ENCODE measurements at places on chromosomes 11 and 22. TPM values are rescaled to one million over a fixed set of nuclear protein-coding genes. Genes with fewer than 3 reads are reported as not detected.

The MS4A3 gene
- not detected for polyA plus RNA-seq

GRCh38 chr11:24373516-24373915 lies 123.3 kb upstream of the LUZP2 start:
- no peak for DNase-seq

GRCh38 chr11:114525682-114526081 lies 34.0 kb downstream of the NXPE1 start:
- DNase-seq = no peak

The TRPC6 gene
- not detected for polyA plus RNA-seq

The GTSE1 gene
- 32.6 TPM for polyA plus RNA-seq

DNA sequence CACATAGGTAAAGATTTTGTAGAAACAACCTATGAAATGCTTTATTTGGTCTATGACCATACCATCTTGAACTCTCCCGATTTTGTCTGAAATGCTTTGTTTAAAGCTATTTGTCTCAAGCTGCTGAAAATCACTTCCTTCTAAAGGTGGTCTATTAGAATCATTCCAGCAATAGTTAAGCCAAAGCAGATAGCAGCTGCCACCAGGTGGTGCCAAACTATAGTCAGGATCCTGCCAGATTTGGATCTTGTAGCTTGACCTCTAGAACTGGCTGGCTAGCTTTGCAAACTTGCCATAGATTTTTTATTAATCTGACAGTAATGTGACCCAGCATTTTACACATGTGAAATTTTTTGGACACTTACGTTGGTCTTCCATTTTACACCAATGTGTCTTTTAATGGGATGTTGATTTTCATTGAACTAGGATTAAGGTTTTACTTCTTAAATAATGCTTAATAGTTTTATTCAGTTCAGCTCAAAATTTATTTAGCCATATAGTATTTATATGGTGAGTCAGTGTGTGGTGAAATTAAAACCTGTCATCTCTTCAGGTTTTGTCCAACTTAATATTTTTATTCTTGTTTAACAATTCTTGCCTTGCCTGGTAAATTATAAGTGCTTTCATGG lies 19.7 kb downstream of the CTR9 start:
- DNase-seq = peak; percentile 80

DNA sequence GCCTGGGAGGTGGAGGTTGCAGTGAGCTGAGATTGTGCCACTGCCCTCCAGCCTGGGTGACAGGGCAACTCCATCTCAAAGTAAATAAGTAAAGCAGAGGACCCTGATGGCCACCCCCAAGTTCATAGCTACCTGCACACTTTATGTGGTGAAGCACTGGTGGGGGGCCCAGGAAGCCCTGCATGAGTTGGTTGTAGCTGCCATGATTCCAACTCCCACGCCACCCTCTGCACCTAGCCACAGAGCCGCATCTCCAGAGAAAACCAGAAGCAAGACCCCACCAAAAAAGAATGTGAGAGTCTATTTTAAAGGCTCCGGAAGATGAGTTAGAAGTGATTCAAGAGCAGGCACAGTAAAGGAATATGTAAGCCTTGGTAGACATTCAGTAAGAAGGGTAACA lies 20.4 kb upstream of the TMA7B start:
- no peak for DNase-seq

The ENTHD1 gene
- polyA plus RNA-seq = not detected

The KCNK4 gene
- polyA plus RNA-seq = not detected

The IRAG1 gene
- polyA plus RNA-seq = 5.2 TPM

DNA sequence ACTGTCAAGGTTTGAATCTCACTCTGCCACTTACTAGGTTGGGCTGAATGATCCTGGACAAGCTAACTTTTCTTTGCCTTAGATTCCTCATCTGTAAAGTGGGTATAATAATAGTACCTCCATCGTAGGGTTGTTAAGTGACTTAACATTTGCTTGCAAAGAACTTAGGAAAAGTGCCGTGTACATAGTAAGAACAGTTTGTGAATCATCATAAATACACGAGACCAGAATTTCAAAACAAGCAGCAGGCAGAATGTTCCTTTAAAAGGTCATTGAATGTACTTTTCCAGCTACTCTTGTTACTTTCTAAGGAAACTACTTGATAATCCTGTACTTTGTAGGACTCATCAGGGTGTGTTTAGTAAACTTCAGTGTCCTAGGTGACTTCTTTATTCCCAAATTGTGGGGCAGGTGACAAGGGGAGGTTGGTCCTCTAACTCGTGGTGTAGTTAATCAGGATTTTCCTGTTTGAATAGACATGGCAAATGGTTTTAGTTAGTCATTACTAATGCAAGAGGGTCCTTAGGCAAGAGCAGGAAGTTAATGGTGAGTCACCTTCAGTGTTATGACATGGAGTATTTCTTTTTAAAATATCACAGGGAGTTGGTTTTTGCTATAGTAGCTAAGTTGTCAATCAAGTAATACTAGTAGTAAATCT lies 67.9 kb downstream of the YAP1 start:
- DNase-seq = no peak

The MMP8 gene
- not detected for polyA plus RNA-seq

- no peak for DNase-seq
Observed at GRCh38 chr11:130369141-130369691, 54.5 kb upstream of the ZBTB44 start.

DNA sequence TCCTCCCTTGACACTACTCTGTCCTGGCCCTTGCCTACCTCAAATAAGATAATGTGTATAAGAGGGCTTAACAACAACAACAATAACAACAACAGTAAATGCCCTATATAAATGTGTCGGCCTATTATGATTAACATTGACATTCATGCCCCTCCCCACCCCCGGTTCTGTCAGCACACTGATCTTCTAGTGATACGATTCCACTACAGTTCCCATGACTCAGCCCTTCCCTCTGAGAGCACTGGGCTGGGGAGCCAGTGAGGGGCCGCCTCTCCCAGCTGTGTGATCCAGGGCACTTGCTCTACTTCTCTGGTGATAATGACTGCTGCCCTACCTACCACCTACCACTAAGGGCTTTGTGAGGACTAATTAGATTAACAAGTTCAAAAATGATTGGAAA lies 92.2 kb upstream of the PHOX2A start:
- no peak for DNase-seq

- peak; percentile 73 for DNase-seq
Observed at GRCh38 chr11:134686460-134687061, 274.5 kb upstream of the B3GAT1 start.

The MMP10 gene
- polyA plus RNA-seq = not detected

The CYTH4 gene
- polyA plus RNA-seq = not detected

The OR52E8 gene
- polyA plus RNA-seq = not detected

- no peak for DNase-seq
Observed at GRCh38 chr11:74717221-74717969, 13.8 kb downstream of the CHRDL2 start.

GRCh38 chr22:46051646-46052045 lies 74.7 kb upstream of the WNT7B start:
- no peak for DNase-seq

The MRGPRF gene
- polyA plus RNA-seq = 9.7 TPM

- no peak for DNase-seq
Observed at GRCh38 chr22:45686004-45686403, 14.4 kb downstream of the ATXN10 start.

- DNase-seq = peak; percentile 87
Observed at GRCh38 chr22:27880778-27881394, 38.2 kb downstream of the PITPNB start.

GRCh38 chr11:44288133-44288526 lies 21.8 kb downstream of the ALX4 start:
- DNase-seq = no peak

- DNase-seq = no peak
Observed at GRCh38 chr11:71165771-71166170, 86.6 kb downstream of the SHANK2 start.

The KRTAP5-7 gene
- not detected for polyA plus RNA-seq

DNA sequence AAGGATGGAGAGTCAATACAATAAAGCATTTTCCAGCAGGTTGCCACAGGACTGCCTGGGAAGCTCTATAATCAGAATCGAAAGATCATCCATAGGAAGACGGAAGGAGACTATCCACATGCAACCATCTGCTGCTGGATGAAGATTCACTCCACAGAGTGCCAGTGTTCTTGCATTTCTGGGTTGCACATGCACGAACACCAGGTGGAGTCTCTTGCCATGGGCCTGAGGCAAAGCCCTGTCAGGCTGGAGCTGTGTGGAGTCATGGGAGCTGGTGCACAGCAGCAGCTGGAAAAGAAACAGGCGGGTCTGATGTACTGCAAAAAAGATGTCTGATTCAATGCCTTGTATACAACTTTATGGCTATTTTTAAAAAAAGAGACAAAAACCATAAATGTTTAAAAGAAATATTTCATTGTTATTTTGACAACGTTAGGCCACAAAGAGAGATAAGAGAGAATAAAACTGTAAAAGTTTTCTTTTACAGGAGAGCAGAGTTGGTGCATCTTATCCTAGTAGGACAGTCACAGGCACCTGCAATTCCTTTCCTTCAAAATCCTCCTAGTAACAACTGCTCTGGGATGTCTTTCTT lies 12.9 kb upstream of the FAT3 start:
- peak; percentile 61 for DNase-seq

- no peak for DNase-seq
Observed at GRCh38 chr11:477052-477715, 27.1 kb downstream of the PTDSS2 start.

GRCh38 chr11:76673176-76674142 lies 2.9 kb upstream of the LRRC32 start:
- DNase-seq = no peak
